ENCODE measurements at places on chromosomes 3 and 15.

DNA sequence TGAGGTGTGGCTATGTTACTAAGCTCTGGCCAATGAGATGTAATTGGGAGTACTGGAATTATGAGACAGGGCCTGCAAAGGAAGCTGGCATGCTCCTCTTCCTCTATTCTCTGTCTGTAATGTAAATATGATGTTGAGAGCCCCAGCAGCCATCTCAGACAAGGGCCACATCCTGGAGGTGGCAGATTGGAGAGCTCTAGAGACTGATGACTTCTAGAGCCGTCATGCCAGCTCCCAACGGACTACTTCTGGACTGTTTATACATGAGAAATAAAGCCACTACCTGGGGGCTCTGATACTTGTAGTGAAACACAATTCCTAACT lies 19.7 kb downstream of the PLD1 start:
- DNase-seq, result no peak

DNA sequence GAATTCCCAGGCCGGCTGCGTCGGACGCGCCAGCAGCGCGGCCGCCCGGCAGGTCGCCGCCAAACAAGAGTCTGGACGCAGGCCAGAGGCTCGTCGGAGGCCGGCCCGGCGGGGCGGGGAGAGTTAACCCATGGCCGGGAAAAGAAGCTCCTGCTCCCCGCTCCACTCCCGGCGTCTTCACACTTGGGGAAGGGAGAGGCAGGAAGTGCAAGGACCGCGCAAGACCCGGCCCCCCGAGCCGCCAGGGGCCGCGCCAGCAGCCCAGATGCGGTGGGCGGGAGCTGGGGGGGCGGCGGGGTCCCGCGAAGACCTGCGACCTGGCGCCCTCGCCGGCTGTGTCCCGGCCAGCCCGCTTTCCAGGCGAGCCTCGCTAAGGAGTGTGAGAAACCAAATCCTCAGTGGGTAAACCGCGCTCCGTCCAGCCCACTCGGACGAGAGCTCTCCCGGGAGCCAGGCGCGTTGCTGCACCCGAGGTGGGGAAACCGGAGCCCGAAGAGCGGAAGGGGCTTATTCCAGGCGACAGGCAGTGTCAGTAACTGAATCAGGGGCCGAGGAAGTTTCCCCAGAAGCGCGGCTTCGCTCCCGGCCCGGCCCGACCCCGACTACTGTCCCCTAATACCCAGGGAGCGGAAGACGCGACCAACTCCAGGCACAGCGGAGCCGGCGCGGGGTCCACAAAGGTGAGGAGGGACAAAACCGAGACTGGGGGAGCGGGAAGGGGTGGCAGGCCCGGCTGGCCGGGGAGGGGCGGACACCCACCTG lies 721 bp downstream of the ADAMTS7 start:
- DNase-seq, result no peak

GRCh38 chr15:85306946-85307686 lies 73.3 kb upstream of the AKAP13 start:
- no peak for DNase-seq

DNA sequence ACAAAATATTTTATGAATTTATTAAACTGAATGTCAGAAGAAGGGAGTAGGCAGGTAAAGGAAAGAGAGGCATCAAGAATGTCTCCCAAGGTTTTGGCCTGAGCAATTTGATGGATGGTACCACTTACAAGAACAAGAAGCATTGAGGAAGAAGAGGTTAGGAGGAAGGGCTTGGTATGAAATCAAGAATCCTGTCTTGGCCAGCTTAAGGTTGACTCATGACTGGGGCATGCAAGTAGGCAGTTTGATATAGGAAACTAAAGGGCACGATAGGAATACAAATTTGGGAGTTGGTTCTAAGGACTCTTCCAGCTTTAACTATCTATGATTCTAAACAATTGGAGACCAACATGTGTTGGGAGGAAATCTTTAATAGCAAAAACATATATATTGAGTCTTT lies 79.1 kb downstream of the NTRK3 start:
- no peak for DNase-seq

All from RWPE2 (cell line).